ENCODE measurements at places on chromosomes 5 and 9.

DNA sequence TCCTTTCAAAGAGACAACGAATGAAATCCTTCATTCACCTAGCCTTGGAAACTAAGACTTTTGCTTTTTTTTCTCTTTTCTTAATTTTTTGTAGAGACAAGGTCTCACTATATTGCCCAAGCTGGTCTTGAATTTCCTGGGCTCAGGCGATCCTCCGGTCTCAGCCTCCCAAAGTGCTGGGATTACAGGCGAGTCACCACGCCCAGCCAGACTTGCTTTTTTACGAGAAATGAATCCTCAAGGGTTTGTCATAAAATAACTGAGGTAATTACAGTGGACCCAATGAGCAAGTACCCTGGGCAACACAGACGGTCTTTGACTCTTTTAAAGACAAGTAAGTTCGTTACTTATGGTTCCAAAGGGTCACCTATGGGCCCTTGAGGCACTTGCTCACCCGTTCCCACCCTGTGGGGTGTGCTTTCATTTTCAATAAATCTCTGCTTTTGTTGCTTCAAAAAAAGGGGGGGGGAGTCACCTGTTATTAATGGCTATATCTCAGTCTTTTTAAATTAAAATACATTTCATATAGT is 70.4 kb downstream of the TRPM6 start:
- DNase-seq = no peak

DNA sequence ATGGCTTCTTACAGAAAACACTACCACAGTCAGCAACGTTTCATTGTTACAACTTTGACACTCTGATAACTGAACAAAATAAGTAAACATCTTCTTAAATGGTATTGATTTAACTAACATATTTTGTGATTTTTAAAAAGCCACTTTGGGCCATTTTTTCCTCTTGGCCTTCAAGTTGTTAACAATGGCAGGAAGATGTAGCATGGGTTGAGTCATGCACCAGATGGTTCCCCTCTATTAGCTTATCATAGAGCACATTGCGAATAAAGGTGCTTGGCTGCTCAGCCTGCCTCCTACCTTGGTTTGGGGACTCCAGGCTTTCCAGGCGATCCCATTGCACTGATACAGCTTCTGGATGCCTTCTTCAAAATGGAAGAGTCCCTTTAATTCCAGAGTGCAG is 24.1 kb upstream of the CER1 start:
- DNase-seq = no peak

DNA sequence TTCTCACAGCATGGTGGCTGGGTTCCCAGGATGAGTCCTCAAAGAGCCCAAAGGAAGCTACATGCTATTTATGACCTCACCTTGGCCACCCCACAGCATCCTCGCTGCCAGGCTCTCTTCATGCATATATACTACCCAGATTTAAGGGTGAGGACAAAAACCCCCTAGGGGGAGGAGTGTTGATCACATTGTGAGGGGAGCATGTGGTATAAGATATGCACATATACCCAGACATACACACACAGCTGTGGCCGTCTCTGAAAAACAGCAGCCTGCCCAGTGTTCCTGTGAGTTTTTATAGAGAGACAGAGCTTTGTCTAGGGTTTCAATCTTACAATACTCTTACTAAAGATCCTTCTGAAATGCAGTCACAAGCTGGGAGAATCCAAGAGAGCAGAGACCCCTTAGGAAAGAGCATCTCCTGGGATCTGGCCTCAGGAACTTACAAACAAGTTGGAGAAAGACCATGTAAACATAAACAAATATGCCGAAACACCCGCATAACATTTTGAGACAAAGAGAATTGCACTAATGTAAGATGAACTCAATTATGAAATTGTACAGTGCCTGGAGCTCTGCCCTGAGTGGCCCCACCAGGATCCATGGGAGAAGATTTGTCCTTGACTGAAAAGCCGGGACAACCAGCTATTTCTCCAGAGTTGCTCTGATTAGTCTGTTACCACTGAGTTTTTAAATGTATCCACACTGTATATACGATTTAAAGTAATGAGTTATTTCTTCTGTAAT is 146.4 kb downstream of the GADD45G start:
- no peak for DNase-seq

DNA sequence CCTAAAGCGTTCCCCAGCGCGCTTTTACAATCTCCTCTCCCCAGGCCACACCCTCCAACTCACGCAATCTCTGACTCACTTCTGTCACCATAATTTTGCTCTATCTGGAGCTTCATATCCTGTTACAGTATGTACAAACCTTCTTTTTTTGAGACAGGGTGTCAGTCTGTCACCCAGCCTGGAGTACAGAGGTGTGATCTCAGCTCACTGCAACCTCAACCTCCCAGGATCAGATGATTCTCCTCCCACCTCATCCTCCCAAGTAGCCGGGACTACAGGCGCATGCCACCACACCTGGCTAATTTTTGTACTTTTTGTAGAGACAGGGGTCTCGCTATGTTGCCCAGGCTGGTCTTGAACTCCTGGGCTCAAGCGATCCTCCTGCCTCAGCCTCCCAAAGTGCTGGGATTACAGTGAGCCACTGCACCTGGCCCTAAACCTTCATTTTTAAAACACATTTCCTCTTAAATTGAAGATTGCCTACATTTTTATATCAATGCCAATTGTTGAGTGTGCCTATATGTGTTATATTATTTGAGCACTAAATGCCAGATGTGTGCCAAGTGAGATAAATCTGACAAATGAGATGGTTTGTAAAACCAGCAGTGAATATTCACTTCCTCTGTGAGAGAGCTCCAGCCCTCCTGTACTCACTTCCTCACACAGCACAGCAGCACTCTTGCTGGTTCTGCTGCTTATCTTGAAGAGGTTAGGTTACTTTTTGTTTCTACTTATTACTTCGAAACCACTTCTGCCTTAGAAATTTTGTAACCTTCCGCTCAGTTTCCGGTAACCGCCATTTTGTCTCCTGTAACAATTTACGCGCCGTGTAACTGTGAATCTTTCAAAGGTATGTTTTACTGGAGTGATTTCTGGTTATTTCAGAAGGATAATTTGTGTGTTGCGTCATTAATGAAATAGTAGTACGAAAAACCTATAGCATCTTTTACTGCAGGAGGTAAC is 57.9 kb downstream of the DOCK8 start:
- no peak for DNase-seq

- no peak for DNase-seq
Measured at GRCh38 chr5:151183456-151184245, 26.1 kb upstream of the ANXA6 start.

DNA sequence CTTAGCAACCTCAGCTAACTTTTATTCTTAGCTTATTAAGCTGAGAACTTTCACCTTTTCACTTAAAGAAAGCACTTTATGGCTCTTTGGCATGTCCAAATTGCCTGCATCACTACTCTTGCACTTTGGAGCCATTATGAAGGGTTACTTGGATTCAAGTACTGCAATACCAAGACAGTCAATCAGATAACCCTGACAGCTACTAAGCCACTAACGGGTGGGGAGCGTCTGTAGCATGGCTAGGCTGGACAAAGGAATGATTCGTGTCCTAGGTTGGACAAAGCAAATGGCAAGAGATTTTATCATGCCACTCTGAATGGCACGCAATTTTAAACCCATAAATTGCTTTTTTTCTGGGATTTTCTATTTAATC is 39.6 kb downstream of the TRPM6 start:
- DNase-seq = no peak

- DNase-seq = no peak
Measured at GRCh38 chr9:129525656-129526196, 95.2 kb downstream of the C9orf50 start.

DNA sequence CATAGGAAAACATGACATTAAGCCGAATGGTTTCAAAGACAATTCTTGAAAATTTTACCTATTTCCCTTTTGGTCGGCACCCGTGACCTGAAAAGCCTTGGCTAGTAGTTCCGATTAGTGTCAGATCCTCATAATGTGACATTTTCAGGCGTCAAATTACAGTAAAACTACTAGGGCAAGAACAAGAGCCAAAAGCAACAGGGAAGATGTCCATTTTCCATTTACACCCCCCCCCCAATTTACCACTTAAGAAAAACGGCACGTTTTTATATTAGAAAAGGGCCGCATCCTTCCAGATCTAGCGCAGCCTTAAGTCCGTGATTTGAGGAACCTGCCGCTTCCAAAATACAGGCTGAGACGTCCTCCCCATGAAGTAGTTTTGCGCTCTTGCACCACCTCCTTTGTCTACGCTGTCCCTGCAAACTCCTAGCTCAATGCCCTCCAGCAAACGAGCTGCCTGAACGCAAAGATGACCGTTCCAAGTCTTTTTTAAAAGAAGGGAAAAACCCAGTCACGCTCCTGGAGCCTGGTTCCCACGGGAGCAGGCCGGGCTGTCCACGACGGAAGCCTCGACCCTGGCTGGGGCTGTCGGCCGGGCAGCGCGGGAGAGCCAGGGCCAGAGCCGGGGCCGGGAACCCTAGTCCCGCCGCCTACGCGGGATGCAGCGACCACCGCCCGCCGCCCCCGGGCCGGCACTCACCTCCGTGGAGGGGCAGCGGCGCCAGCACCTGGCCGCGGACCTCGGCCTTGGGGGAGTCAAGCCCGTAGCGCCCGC is 616 bp downstream of the RNF130 start:
- DNase-seq = no peak

DNA sequence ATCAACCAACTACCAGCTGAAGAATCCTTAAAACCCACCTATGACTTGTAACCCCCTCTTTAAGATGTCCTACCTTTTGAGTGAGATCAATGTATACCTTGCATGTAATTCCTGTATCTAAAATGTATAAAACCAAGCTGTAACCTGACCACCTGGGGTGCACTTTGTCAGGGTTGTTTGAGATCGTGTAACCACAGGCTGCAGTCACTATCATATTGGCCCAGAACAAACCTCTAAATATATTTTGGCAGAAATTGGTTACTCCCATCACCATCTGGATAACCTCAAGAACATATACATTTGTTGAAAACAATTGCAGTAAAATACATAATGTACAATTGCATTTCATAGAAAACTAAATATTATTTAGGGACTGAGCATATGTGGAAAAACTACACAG is 8.4 kb downstream of the CARNMT1 start:
- DNase-seq = no peak

- DNase-seq = no peak
Measured at GRCh38 chr5:161412792-161413191, 133.7 kb downstream of the GABRB2 start.

DNA sequence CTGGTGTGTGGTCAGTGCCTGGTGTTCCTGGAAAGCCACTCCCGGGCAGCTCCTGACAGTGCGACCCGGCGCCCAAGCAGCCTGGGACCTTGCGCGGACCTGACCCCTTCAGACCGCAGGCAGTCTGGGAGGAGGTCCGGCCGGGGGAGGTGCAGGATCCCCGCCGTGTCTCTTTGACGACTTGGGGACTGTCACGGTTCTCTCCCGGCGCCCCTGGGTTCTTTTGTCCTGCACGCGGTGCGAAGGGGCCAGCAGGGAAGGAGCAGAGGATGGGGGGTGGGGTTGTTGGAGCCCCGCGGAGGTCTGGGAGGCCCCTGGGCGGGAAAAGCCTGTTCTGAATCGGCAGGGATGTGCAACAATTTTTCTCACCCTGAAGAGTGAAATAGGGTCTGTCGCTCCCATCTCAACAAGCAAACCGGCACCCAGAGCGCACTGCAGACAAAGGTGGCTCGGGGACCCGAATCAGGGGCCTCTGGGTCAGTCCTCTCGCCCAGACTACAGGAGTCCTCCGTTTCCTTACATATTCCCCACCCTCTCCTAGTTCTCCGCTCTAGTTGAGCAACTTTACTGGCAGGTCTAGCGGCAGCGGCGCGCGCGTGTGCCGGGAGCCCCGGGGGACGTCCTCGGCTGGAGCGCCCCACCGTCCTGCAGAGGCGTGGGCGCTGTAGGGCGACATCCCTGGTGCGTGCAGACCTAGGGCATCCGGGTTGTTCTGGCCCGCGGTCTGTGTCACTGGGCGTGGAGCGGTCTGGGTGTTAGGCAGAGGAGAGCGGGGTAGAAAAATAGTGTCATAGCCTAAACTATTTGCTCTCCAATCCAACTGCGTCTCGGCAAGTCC is 1.2 kb downstream of the VCAN start:
- no peak for DNase-seq

- DNase-seq = no peak
Measured at GRCh38 chr5:33346534-33346933, 94.2 kb upstream of the TARS1 start.

DNA sequence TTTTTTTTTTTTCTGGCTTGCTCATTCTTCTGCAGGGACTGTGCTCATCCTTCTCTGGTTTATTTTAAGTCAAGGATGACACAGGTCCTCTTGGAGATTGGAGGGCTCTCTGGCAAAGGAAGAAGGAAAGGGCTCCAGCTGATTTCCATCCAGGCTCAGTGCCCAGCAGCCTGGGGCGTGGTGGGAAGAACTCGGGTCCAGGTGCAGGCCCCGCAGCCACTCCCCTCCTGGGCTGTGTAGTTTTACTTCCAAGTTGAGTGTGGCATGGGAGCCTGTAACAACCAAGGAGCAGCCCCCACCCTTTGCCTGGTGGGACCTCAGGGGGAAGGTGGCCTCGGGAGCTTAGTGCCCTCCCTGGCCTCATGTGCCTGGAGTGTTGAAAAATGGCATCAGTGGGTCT is 58.9 kb downstream of the ANKRD33B start:
- no peak for DNase-seq

DNA sequence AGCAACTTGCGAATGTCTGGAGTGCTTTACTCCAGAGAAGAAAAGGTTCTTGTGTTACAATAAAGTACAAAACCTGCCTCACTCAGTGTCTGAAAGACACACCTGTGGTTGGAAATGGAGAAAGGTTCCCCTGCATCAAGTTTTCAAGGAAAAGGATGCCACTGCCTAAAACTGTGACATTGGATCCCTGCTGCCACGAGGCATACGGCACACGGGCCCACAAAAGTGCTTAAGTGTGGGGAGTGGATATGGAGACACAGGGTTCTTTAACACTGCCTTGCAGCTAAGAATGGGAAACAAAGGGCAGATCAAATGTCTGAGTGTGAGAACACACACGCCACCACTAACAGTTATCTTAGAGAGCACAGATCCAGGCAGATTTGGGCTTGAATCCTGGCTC is 75.0 kb downstream of the NIPSNAP3B start:
- no peak for DNase-seq

GRCh38 chr5:10669983-10670382 is 91.1 kb downstream of the DAP start:
- no peak for DNase-seq

GRCh38 chr9:81787747-81788632 is 98.6 kb upstream of the TLE1 start:
- DNase-seq = no peak
